Activated CD4-positive, alpha-beta T cell treated with anti-CD3 and anti-CD28 coated beads for 1 hour (primary cell): ENCODE measurements at places on chromosomes 6 and 20.

- no peak for DNase-seq
Measured at GRCh38 chr6:112008482-112008881, 45.4 kb upstream of the CCN6 start.

DNA sequence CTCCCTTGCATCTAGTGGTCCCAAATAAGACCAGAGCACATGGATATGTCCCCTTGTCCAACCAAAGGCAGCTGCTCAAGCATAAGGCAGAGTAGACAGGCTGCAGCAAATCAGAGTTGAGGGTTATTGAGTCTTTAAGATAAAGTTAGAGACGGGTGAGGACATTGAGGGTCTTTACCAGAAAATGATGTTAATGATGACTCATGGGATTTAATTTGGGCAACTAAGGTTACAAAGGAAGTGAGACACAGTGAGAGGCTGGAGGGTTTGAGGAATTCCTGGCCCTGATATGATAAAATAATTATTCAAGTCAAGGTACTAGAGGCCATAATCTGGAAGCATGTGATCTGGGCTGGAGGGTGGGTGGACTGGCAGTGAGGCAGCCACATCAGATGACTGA, 133.6 kb downstream of the ALDH8A1 start:
- no peak for DNase-seq

DNA sequence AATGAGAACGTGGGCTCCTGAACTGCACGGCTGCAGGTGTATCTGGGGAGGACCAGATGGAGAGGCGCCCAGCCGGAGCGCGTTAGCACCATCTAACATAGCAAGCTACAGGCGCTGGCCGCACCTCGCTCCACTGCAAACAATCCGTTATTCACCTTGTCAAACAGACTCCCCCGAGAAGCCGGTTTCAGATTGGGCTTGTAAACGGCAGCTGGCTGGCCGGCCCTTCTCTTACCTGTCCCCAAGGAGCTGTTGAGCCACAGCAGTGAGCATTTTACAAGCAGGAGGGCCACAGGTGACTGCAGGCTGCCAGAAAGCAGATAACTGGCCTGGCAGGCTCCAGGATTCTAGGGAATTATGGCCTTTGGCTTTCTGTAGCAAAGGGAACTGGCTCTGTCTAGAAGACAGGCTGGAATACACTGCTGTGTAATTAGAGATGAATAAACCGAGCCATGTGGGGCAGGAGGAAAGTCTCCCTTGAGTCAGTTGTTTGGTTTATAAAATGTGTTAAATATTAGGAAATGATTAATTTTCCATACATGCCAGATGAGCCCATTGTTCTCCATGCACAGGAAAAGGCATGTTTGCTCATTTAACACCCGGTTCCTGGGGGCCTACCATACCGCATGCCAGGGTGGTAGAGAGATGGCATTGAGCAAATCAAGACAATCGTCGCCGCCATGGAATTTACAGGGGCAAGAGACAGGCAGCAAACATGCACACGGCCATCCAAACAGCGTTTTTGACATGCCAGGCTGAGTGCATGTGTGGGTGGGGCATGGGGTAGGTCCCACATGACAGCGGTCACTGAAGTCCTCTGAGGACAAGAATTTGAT, 159.3 kb downstream of the NFATC2 start:
- DNase-seq: no peak

DNA sequence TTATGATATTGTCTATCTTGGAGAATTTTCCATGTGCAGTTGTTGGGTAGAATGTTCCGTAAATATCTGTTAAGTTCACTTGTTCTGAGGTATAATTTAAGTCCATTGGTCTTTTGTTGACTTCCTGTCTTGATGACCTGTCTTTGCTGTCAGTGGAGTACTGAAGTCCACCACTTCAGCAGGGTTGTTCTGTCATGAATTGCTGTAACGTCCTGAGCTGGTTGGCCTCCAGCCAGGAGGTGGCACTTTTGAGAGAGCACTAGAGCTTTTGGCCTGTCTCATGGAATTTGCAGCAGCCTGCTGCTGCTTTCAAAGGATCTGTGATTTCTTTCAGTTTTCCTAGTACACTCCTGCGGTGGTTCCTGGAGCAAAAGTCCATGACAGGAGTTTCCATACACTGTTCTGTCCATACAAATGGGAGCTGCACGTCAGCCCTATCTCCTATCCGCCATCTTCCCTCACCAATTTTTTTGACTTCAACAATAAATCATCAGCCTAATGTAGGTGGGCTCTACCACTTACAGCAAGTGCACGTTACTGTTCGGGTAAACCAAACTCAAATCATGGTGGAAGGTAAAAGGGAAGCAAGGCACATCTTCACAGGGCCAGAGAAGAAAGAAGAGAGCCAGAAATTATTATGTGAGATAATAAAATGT, 46.9 kb upstream of the TRERF1 start:
- DNase-seq: no peak

- DNase-seq: no peak
Measured at GRCh38 chr20:24637087-24637486, 167.7 kb downstream of the SYNDIG1 start.

- DNase-seq: no peak
Measured at GRCh38 chr6:122116119-122116834, 283.2 kb upstream of the HSF2 start.

- no peak for DNase-seq
Measured at GRCh38 chr6:137973201-137973600, 106.1 kb downstream of the TNFAIP3 start.

GRCh38 chr6:84361372-84362192, 134.1 kb upstream of the CEP162 start:
- DNase-seq: no peak

- no peak for DNase-seq
Measured at GRCh38 chr20:57266291-57267157, at the start of gene BMP7. TSS of gene BMP7 (minus strand) at chr20:57266641. CDS start at chr20:57266122, 519 bp downstream.

DNA sequence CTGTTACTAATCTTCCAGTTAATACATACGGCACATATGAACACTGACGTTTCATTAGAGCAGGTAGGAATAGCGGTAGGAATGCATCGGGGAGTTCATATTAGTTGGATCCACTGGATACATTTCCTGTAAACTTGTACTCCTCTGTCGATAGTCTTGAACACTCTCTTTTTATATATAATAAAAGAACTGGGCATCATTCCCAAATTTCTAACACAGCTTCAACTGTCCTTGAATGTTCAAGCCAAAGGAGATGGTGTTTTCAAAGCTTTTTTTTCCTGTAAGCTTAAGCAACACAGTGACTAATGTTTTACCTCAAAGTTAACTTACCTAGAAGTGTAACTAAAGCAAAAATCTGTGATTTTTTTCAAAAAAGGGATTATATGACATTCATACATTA, 195.3 kb downstream of the UTRN start:
- DNase-seq: no peak

DNA sequence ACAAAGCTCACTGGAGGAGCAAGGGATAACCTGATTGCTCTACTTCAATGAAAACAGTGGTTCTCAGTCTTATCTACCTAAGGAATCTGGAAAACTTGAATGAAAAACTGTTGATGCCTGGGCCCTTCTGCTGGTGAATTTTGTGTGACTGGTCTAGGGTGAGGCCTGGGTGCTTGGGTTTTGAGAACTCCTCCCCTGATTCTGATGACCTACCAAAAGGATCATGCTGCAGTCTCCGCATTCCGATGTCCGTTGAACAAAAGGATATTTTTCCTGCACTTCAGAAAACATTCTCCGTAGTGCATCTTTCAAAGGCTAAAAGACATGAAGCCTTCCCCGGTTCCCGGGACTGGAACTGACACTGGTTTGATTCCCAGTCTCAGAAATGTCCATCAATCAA, 157.9 kb downstream of the SYNDIG1 start:
- DNase-seq: no peak

GRCh38 chr6:38481851-38482250, 157.9 kb downstream of the BTBD9 start:
- DNase-seq: no peak

- DNase-seq: no peak
Measured at GRCh38 chr6:17527076-17527475, 73.0 kb upstream of the FAM8A1 start.

DNA sequence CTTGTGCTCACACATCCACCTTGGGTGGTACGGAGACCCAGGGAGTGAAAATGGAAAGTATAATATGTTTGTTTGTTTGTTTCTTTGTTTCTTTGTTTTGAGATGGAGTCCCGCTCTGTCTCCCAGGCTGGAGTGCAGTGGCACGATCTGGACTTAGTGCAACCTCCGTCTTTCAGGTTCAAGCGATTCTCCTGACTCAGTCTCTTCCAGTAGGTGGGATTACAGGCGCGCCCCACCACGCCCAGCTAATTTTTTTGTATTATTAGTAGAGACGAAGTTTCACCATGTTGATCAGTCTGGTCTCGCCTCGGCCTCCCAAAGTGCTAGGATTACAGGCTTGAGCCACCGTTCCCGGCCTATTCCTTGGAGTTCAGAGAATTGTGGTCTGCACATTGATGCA, 115.4 kb downstream of the TRIM27 start:
- no peak for DNase-seq

GRCh38 chr6:4504700-4505099, 271.5 kb upstream of the CDYL start:
- DNase-seq: no peak

GRCh38 chr6:139433631-139434419, 59.4 kb upstream of the CITED2 start:
- DNase-seq: no peak

DNA sequence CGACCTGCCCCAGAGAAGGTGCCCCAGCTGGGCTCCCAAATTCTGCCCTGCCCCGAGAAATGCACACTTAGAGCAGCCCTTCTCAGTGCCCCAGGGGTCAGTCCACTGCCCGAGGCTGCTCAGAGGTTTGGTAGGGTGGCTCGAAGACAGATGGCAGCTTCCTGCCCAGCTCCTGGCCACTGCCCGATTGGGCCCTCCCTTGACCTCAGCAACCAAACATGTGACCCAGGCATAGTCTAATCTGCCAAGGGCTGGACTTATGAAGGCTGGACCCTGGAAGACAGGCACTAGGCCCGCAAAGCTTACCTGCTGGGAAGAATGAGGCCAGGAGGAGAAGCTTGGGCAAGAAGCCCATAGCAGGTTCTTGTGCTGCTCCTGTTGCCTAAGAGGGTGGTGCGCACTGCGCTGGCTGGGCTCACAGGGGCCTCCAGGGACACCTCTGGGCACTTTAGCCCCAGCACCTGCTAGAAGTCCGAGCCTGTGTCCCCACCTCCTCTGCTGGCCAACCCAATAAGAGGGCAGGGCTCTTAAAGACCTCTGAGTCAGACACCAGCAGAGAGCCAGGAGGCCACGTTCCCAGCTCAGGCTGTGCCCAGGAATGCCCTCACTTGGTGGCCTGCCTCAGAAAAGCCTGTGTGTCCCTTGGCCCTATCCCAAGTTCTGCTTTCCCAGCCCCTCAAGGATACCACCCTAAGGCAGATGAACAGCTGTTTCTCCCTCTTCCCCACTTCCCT, 5.5 kb downstream of the SIGLEC1 start:
- no peak for DNase-seq

DNA sequence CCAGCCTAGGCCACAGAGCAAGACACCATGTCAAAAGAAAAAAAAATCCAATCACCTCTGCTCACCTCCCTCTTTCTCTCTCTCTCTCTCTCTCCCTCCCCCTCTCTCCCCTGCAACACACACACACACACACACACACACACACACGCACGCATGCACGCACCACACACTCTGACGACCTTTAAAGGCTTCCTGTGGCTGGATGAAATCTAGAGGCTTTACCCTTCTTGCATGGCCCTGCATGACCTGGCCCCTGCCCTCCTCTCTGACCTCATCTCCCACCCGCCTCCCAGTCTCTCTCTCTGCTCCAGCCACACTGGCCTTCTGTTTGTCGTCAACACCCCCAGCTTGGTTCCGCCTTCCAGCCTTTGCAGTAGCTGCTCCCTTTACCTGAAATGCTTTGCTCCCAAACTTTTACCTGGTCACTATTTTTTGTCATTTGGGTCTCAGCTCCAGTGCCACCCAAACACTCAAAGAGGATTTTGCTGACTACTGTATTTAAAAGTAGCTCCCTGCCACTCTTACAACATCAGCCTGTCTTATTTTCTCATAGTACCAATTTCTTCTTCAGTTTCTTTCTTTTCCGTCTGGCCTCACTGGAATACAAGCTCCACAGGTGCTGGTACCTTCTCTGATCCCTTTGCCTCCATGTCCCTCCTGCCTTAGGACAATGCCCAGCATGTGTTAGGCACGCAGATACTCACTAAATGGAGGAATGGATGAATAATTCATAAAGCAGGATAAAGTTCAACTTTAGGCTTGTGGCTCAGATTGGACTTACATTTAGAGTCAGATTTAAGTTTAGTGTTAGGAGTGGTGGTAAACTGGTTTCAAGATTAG, 4.3 kb upstream of the LTA start:
- no peak for DNase-seq

GRCh38 chr20:57959018-57959417, 249.2 kb upstream of the PMEPA1 start:
- no peak for DNase-seq

GRCh38 chr6:28336284-28337120, 554 bp upstream of the ZSCAN31 start:
- DNase-seq: no peak

DNA sequence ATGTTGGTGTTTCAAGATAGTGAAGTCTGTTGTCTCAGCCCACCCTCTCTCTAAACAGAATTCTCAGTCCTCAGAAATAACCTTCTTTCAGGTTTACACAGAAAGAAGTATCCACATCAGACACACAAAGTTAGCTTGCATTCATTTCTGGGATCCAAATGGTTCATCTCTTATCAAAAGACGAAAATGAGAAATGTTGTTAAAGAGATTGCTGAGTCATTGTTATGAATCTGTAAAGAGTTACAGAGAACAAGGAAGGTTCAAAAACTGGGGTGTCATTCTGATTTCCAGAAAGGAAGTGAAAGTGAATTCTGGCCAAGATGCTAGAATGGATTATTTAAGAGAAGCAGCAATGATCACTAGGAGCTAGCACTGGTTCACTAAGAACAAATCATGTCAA, 90.5 kb upstream of the ATXN1 start:
- DNase-seq: no peak

DNA sequence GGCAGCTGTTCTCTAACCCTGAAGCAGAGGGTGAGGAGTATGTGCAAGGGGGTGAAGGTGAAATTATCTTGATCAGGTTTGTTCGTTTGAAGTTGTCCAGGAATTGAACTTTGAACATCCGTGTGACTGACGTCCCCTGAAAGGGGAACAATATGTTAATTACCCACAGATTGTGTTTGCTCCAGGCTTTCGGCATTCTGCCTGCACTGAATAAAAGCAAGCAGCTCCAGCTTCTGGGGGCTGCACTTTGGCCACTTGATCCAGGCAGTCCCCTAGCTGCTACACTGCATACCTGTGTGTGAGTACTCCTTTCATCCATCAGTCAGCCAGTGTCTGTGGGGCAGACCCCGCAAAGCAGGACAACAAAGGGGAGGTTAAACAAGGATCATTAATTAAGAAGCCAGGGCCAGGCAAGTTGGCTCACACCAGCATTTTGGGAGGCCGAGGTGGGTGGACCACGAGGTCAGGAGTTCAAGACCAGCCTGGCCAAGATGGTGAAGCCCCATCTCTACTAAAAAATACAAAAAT, 104.8 kb upstream of the BTN3A2 start:
- no peak for DNase-seq

GRCh38 chr6:150639823-150640331, 40.2 kb downstream of the PLEKHG1 start:
- no peak for DNase-seq

GRCh38 chr20:62702895-62703852, 5.5 kb upstream of the NTSR1 start:
- DNase-seq: no peak

- no peak for DNase-seq
Measured at GRCh38 chr6:36320475-36320874, 16.2 kb downstream of the BNIP5 start.

- no peak for DNase-seq
Measured at GRCh38 chr6:170464524-170464979, 88.6 kb downstream of the PSMB1 start.

GRCh38 chr6:2768696-2769095, 3.5 kb downstream of the WRNIP1 start:
- no peak for DNase-seq

- DNase-seq: no peak
Measured at GRCh38 chr6:21132446-21132845, 461.1 kb upstream of the SOX4 start.
